ENCODE measurements at places on chromosomes 2 and 18.

- no peak for DNase-seq
These were observed 3.2 kb downstream of the DSEL start for GRCh38 chr18:67513280-67513679.

DNA sequence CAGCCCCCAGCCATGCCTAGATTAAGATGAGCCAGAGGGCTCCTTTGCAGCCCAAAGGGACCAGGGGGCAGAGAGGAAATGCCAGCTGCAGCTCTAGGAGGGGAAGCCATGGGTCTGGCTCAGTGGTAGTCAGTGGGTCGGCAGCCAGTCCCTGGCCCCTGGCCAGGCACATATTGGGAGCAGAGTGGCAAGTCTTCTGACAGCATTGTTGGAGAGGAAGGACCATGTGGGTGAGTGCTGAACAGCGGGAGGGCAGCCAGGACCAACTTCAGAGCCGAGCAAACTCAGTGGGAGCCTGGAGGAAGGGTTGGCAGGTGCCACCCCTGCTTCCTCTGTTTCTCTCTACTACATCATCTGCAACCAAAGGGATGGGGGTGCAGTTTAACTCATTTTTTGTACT is 140.5 kb upstream of the PELI1 start:
- DNase-seq, result no peak

DNA sequence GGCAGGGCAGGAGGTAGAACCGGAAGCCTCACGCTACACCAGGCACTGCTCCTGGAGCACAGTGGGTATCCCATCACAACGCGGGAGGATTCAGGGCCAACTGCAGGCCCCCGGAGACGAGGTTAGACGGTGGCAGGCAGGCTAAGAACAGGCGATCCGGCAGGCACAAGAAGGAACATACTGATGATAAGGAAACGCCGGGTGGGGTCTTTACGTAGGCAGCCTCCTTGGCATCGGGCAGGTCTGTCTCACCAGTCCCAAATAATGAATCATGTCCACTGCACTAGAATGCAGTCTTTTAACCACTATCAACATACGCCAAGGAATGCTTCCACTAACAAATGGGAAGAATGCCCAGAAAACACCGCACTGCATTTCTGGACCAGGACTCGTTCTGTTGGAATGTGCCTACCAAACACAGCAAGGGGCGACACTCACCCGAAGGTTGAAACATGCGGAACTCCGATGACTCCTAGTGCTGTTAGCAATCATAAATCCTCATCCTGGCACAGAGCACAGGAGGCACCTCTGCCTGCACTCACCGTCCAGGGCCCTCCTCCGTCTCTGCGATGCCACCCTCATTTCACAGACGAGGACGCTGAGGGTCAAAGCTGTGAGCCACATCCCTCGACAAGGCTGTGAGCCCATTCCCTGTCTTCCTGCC is 35.2 kb downstream of the ZNF516 start:
- no peak for DNase-seq

DNA sequence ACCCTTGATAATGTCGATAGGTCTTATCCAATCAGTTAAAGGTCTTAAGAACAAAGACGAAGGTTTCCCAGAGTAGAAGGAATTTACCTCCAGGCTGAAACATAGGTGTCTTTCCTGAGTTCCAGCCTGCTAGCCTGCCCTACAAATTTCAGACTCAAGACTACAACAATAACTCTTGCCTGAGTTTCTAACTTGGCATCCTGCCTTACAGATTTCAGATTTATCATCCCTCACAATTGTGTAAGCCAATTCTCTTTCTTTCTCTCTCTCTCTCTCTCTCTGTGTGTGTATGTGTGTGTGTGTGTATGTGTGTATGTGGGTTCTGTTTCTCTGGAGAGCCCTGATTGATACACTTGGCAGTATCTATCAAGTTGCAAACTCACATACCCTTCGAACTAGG is 37.2 kb upstream of the B4GALT6 start:
- DNase-seq, result no peak

GRCh38 chr2:12803607-12804006 is 86.9 kb downstream of the TRIB2 start:
- no peak for DNase-seq

DNA sequence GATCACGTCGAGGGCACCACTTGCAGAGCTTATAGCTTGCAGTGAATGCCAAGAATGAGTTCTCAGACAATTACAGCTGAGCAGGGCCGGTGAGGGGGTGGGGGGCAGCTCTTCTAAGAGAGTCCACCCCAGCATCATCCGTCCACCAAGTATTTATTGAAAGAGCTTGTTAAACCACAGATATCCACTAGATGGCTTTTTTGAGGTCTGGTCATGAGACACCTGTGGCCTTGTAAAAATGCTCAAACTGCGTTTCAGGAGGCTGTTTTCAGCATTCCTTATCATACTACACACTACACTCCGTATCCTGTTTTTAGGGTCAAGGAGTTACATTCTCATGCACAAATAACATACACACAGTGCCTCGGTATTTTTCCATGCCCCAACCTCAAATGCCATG is 51.5 kb downstream of the DNAJC10 start:
- no peak for DNase-seq

DNA sequence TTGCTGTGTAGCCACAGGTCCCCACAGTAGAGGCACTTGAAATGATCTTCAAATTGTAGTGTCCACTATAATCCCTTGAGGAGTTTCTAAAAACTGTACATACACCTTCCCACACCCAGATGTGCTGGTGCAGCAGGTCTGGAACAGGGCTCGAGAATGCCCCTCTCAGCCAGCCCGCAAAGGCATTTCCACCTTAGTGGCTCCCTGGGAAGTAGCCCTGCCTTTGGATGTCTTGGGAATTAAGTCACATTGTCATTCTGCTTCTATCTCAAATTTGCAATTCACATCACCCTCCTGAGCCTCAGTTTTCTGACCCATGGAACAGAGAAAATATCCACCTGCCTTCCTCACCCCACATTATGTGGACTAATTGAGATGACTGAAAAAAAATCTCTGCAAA is 44.3 kb upstream of the TCF7L1 start:
- no peak for DNase-seq

- DNase-seq, result no peak
These were observed 55.3 kb downstream of the TMEM178A start for GRCh38 chr2:39720970-39721369.

- no peak for DNase-seq
These were observed 443.5 kb downstream of the SATB2 start for GRCh38 chr2:199014226-199014625.

All from activated CD4-positive, alpha-beta T cell treated with anti-CD3 and anti-CD28 coated beads for 24 hours (primary cell).